GM04504 (cell line): ENCODE measurements at places on chromosomes 6 and 20.

DNA sequence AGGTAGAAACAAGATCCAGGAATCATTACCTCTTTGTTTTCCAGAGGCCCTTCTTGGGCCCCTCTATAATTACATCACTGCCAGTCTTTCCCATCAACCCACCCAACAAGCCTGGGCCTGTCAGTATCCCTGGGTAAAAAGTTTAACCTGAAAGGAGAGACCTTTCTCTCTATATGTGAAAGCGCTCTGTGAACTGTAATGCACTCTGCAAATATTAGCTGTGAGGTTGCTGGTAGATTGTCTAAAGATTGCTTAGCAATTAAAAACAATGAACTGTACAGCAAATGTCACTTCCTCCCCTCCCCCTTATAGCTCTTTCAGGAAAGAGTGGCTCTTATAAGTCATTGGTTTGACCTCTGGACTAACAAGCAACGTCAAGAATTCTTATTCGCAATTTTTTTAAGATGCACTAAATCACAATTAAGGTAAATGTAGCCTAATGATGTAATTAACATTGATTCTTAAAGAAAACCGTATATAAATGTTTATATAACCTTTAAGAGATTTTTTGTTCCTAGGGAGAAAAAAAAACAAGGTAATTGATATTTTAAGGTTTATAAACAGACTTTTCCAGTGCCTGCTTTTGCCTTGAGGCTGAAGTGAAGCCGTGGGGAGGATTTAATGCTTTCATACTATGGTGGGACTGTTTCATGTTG, 18.4 kb downstream of the ECT2L start:
- no peak for DNase-seq

- no peak for DNase-seq
Observed at GRCh38 chr6:95017922-95018321, 559.4 kb upstream of the MANEA start.

DNA sequence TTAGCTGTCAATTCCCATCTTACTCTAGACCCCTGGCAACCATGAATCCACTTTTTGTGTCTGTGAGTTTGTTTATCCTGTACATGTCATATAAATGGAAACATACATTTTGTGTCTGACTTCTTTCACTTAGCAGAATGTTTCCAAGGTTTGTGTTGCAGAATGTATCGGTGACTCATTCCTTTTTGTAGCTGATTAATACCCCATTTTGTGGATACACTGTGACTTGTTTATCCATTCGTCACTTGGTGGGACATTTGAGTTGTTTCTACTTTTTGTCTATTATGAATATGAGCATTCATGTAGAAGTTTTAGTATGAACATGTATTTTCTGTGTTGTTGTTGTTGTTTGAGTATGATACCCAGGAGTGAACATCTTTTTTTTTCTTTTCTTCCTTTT, 21.4 kb downstream of the CDYL start:
- DNase-seq, result no peak

GRCh38 chr6:42932412-42932811, 3.1 kb downstream of the CNPY3 start:
- no peak for DNase-seq

- DNase-seq, result no peak
Observed at GRCh38 chr6:163876391-163876790, 461.9 kb downstream of the QKI start.

DNA sequence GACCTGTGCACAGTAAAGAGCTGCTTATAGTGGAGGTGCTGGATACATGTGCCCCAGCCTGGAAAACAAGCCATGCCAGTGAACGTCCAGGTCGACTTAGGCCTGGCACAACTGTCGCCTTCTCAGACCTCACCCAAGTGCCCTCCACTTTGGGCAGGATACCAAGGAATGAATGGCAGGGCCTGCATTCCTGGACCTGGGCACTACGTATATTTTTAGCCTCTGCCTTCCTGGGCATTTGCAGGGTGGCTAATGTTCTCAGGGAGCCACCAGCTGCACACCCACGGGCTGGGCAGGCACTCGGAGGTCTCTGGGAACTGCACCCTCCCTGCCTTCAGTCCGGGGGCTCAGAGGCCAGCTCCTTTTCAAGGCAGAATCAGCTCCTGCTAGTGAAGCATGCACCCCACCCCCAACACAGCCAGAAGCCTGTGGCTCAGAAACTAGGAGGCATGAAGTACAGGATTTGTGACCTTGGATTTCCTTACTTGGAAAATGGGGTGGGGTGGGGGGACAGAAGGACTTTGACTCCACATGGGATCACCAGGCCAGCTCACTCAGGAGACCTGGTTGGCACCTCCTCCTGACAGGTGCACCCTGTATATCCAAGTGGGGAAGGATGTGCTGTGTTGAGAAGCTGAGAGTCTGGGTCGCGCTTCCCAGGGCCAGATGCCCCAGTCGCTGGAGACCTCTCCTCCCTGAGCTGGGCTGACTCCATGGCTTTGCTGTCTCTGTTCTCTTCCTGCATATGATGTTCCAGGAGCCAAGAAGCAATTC, 2.5 kb upstream of the LSM14B start:
- no peak for DNase-seq

GRCh38 chr6:147207837-147208754, 3.9 kb downstream of the STXBP5 start:
- no peak for DNase-seq

DNA sequence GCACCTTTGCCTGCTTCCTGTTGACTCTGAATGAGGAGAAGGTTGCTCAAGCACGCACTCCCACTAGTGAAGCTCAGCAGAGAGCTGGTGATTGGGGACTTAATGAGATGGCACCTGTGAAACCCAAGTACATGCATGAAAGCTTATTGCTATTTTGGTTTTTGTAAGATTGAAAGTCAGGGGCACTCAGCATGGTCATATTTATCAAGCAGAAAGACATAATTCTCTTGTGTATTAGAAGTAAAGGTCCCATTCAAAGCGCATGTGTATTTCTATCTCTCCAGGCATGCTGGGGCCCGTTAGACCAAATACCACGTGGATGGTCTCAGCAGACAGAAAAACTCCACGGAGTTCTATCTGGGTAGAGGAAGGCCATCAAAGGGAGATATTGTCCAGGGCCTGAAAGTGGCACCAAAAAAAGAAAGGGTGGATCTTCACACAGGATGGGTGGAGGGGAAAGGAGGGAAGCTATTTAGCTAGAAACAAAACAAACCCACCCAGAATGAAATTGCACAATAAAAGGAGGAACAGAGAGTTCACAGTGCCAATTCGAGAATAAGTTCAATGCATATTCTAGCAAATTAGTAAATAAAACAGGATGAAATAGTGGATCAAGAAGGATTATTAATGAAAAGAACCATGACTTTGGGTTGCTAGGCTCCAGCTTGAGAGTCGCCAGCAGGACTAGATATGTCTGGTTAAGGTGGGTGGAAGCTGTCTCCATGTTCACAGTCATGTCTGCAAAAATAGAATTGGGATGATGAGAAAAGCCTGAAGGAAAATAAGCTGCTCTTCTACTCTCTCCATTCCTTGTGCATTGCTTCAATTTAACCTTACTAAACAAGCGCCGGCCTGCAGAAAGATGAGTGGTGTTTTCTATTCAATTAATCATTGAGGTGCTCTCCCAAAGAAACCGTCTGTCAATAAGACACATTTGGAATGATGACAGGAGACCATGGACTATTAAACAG, 224.9 kb upstream of the DTNBP1 start:
- no peak for DNase-seq

DNA sequence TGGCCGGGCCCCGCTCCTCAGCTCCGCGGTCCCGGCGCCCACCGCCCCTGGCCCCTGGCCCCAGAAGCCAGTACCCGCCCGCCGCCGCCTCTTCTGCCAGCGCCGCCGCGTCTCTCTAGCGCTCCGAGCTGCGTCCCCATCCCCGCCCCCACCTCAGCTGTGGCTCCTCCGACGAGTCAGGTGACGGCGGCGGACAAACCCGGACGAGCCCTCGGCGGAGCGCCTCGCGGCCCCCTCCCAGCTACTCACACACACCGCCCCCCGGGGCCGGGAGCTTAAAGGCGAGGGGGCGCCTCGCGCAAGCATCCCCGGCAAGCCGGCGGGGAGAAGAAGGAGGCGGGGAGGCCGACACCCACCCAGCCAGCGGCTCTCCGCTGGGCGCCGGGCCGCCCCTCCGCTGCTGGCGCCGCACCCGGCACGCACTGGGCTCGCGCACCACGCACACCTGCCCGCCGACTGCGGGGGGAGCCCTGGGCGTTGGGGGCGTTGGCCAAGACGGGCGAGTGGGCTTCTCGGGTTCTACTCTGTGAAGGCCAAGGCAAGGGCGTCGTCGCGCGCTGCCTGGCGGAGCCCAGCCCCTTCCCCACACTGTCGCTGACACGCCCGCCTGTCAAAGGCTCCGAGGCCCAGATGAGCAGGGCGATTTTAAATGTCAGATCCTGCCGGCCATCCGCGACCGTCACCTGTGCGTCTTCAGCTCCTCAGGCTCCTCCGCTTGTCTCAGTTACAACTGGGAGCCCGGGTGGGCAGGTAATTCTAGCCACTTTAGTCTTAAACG, at the start of gene SNAP91:
TSS of gene SNAP91 (minus strand) at position 132 of the 778 bp plus-strand sequence. CDS start 1,174 bp downstream, outside the sequence.
- DNase-seq, result no peak

- DNase-seq, result no peak
Observed at GRCh38 chr6:117138920-117139319, 126.4 kb upstream of the VGLL2 start.

GRCh38 chr6:68634726-68635411, at the start of gene ADGRB3:
TSS of gene ADGRB3 (plus strand) at chr6:68635282. CDS start at chr6:68638676, 3,394 bp downstream.
- DNase-seq, result no peak

DNA sequence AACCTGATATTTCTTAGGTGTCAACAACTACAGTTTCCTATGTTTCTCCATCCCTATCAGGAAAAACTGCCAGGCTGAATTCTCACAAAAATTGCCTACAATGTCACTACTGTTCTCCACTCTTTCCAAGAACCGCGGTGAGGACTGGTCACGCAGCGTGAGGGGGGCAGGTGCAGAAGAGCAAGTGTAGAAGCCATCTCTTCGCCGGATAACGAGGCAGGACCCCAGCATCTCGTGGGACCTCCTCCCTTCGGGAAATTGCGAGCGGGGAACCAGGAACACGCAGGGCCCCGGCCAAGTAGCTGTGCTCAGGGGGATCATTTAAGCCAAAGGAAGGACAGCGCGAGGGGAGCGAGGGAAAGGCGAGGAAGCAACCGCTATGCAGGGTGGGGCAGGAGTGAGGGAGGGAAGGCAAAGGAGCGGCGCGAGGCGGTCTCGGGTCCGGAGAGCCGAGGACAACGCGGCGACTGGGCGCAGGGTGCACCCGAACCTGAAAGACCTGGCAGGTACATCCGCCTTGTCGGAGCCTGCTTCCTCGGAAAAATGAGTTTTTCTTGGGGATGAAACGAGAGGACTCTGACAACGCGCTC, 559 bp downstream of the APMAP start:
- no peak for DNase-seq

GRCh38 chr20:33578510-33578909, 83.6 kb upstream of the C20orf144 start:
- DNase-seq, result peak; percentile 61

DNA sequence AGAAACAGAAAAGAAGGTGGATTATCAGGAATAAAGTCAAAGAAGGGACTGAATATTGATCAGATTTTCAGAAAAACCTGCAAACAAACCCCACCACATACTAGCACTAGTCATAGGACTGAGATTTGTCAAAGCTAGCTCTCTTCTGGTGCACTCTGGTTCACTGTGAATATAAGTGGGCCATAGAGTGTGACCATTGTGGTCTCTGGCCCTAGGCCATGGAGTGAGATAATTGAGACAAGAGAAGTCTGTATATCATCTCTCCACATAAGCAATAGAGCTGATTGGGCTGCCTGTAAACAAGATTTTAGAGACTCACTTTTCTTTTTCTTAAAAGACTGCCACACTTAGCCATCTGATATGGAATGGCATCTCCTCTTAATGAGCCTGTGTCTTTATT, 247.2 kb downstream of the LAMA2 start:
- no peak for DNase-seq

GRCh38 chr20:17327185-17328148, 100.6 kb downstream of the PCSK2 start:
- no peak for DNase-seq

DNA sequence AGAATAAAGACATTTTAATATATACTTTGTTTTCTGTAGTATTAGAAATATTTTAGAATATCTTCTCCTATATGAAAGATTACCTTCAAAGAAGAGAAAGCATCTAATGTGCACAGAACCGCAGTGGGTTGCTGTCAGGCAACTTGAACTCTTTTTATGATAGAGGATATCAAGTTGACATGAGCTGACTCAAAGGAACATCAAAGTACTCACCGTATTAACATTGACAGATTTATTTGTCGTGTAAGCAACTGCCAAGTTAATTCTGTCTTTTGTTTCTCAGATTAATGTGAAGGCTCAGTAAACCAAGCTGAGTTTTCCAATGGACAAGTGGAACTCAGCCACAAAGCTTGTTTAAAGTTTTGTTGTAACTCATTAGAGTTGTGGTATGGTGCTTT, 2.2 kb upstream of the GINM1 start:
- no peak for DNase-seq

- no peak for DNase-seq
Observed at GRCh38 chr20:24987244-24987643, 5.3 kb downstream of the APMAP start.

DNA sequence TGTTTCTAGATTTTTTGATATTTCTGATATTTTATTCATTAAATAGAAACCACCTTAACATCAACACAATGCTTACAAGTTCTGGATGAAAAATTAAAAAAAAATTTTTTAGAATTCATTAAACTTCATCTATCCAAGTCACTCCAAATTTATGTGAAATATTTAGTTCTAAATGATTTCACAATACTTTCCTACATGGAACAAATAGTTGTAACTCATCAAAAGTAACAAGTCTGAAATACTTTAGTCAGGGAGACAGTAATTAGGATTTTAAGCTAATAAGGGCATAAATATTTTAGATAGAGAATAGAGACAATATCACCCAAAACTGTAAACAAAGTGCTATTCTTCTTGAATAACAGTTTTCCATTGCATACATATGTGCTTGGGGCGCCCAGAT, 147.8 kb downstream of the HIVEP2 start:
- no peak for DNase-seq

DNA sequence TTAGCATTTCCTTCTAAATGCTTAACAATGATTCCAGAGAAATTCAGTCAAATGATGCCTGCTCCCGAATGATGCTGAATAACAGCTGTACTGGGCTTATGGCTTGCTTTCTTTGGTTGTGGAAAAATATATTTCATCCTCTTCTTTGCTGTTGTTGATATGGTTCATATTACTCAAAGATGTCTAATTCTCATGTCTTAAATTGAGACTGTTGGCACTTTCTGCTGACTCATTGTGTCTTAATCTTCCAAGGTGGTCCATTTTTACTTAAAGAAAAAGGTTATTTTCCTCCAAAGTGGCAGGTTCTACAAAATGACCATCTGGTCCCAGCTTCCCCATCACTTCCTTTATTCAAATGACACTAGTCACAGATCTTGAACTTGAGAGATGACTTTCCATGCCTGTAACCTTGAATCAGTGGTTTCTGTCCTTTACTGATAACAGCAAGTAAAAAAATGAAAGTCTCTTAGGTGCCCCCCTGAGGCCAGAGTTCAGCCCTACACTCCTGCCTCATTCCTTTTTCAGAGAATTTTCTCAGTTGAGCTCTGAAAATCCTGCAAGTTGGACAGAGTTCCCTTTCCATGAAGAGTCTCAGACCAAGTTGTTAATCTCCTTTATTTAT, 6.9 kb downstream of the SNAP25 start:
- DNase-seq, result no peak
